Stimulated activated naive B cell treated with anti-CD40 and anti-IgM and Interleukin-4, amounts not matched to agents 10 μg/mL and 1 μg/mL and 100 μg/mL, for 72 hours (primary cell): ENCODE measurements at places on chromosomes 5 and 9.

DNA sequence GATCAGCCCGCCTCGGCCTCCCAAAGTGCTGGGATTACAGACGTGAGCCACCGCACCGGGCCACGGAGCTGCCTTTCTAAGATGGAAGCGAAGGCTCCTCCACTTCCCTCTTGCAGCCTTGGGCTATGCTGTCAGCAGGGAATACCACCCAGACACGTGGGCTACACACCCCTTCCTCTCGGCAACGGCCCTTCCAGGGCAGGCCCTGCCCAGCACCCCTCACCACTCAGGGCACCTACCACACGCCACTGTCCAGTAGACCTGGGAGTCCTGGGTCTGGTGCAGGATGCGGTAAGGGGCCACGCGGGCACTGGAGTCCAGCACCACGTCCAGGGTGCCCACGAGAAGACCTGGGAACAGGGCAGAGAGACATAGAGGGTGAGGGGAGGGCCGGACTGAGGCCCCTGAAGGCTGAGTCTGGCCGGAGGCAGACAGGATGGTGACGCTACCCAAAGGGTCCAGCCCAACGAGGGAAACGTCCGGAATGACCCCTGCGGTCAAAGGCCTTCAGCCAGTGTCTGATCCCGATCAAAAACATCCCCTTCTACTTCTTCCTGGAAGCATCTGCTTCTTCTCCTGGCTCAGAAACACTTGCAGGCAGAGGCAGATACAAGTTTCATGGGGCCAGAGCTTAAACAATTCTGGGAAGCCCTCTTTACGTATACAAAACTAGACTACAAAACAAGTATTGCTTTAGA lies 3.1 kb downstream of the TBC1D9B start:
- H3K36me3 ChIP-seq, result peaks cover 25% of the 10 kb centered on the region
- peaks cover 28% of the 10 kb centered on the region for H3K4me1 ChIP-seq
- H3K4me3 ChIP-seq, result no peak overlapping the region
- H3K27me3 ChIP-seq, result no peaks in the 10 kb centered on the region
- no peak overlapping the region for H3K27ac ChIP-seq
- no peak for DNase-seq

GRCh38 chr5:10536511-10536910 lies 27.4 kb upstream of the ANKRD33B start:
- peaks cover 5% of the 10 kb centered on the region for H3K27me3 ChIP-seq
- no peak for DNase-seq
- H3K4me1 ChIP-seq, result peaks cover 44% of the 10 kb centered on the region
- H3K4me3 ChIP-seq, result peak overlapping the region; percentile 71
- H3K27ac ChIP-seq, result peak overlapping the region; percentile 86

- peaks cover 6% of the 10 kb centered on the region for H3K4me1 ChIP-seq
- peaks cover 58% of the 10 kb centered on the region for H3K36me3 ChIP-seq
- H3K27ac ChIP-seq, result no peak overlapping the region
- DNase-seq, result no peak
- H3K27me3 ChIP-seq, result no peaks in the 10 kb centered on the region
- no peak overlapping the region for H3K4me3 ChIP-seq
Measured at GRCh38 chr9:2833096-2833495, 10.8 kb downstream of the PUM3 start.

DNA sequence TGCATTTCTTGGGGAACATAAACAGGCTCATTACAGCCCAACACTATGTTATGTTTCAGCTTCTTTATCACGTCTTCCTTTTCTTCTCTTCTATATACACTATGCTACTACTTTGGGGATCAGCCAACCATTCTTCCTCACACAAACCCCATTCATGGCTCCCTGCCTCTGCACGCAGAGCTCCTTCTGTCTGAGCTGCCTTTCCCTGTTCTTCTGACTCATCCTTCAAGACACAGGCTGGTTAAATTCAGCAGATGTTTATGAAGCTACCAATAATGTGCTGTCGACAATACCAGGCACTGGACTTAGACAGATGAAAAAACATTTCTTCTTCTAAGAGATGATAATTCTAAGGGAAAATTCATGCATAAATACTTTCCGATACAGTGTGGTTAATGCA lies 102.5 kb upstream of the TXNDC8 start:
- H3K4me1 ChIP-seq, result no peaks in the 10 kb centered on the region
- no peaks in the 10 kb centered on the region for H3K36me3 ChIP-seq
- no peak overlapping the region for H3K27ac ChIP-seq
- peaks cover 13% of the 10 kb centered on the region for H3K27me3 ChIP-seq
- H3K4me3 ChIP-seq, result no peak overlapping the region

GRCh38 chr5:176987583-176987982 lies 19.0 kb downstream of the UIMC1 start:
- H3K27me3 ChIP-seq, result no peaks in the 10 kb centered on the region
- H3K4me1 ChIP-seq, result peaks cover 63% of the 10 kb centered on the region
- H3K4me3 ChIP-seq, result no peak overlapping the region
- H3K36me3 ChIP-seq, result peaks cover 27% of the 10 kb centered on the region
- DNase-seq, result no peak

DNA sequence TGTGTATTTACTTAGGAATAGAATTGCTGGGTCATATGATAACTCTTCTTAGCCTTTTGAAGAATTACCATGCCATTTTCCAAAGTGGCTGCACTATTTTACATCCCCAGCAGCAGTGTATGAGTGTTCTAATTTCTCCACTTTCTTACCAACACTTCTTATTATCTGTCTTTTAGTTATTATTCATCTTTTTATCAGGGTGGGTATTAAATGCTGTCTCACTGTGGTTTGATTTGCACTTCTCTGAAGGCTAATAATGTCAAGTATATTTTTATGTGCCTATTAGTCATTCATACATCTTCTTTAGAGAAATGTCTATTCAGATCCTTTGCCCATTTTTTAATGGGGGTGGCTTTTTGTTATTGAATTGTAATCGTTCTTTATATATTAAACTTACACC lies 36.8 kb downstream of the SLC1A3 start:
- no peaks in the 10 kb centered on the region for H3K4me1 ChIP-seq
- H3K4me3 ChIP-seq, result no peak overlapping the region
- no peaks in the 10 kb centered on the region for H3K36me3 ChIP-seq
- no peak overlapping the region for H3K27ac ChIP-seq

- H3K4me3 ChIP-seq, result no peak overlapping the region
- H3K36me3 ChIP-seq, result no peaks in the 10 kb centered on the region
- H3K27me3 ChIP-seq, result peaks cover 17% of the 10 kb centered on the region
Measured at GRCh38 chr5:149036970-149037369, 25.9 kb downstream of the SH3TC2 start.

GRCh38 chr5:171724468-171725204 lies 61.0 kb upstream of the SMIM23 start:
- DNase-seq, result no peak
- no peaks in the 10 kb centered on the region for H3K27me3 ChIP-seq
- no peaks in the 10 kb centered on the region for H3K4me1 ChIP-seq
- no peak overlapping the region for H3K4me3 ChIP-seq
- H3K27ac ChIP-seq, result no peak overlapping the region

GRCh38 chr5:149694007-149694406 lies 36.1 kb upstream of the PPARGC1B start:
- no peak overlapping the region for H3K27ac ChIP-seq
- DNase-seq, result no peak
- no peaks in the 10 kb centered on the region for H3K4me1 ChIP-seq
- H3K4me3 ChIP-seq, result no peak overlapping the region

DNA sequence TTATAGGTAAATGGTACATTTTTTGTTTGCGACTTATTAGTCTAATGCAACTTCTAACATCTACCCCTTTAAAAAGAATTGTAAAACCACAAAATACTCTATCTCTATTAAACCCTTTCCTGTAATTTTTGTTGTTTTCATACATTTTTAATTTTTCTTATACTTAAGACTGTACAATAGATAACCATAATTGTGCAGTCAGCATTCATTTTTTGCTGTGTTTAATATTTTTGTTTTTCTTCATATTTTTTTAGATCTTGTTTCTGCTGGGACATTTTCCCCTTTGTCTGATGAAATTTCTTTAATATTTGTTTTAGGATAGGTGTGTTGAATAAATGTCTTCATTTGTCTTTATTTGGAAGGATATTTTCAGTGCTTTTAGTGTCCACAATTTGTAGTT lies 19.9 kb downstream of the OR1J1 start:
- no peaks in the 10 kb centered on the region for H3K36me3 ChIP-seq
- H3K27me3 ChIP-seq, result peaks cover 57% of the 10 kb centered on the region
- H3K4me3 ChIP-seq, result no peak overlapping the region
- DNase-seq, result no peak
- no peaks in the 10 kb centered on the region for H3K4me1 ChIP-seq

GRCh38 chr5:17238521-17239041 lies 21.1 kb downstream of the BASP1 start:
- no peaks in the 10 kb centered on the region for H3K27me3 ChIP-seq
- peaks cover 30% of the 10 kb centered on the region for H3K4me1 ChIP-seq
- H3K27ac ChIP-seq, result peak overlapping the region; percentile 5
- DNase-seq, result no peak
- peaks cover 55% of the 10 kb centered on the region for H3K36me3 ChIP-seq

GRCh38 chr5:177329883-177330282 lies 18.2 kb upstream of the MXD3 start:
- H3K27me3 ChIP-seq, result no peaks in the 10 kb centered on the region
- H3K27ac ChIP-seq, result peak overlapping the region; percentile 14
- H3K36me3 ChIP-seq, result peaks cover 61% of the 10 kb centered on the region
- no peak overlapping the region for H3K4me3 ChIP-seq
- no peak for DNase-seq

DNA sequence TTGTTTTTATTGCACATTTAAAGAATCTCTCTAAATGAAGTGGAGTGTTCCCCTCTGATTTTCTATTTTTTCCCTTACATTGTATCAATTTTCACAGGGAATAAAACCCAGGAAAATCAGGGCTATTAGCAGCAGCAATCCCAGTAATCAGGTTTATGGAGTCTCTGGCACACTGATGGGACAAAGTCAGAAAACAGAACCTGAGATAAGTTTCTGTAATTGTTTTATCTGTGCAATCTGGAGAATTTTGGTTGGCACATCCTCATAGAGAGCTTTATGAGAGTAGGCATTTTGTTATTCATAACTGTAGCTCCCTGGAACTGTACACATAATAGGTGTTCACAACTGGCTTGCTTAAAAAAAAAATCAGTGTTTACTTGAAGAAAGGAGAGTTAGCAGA lies 96.9 kb upstream of the IL6ST start:
- DNase-seq, result no peak
- H3K27ac ChIP-seq, result no peak overlapping the region
- H3K27me3 ChIP-seq, result peaks cover 7% of the 10 kb centered on the region
- H3K36me3 ChIP-seq, result no peaks in the 10 kb centered on the region
- no peak overlapping the region for H3K4me3 ChIP-seq
- peaks cover 21% of the 10 kb centered on the region for H3K4me1 ChIP-seq

DNA sequence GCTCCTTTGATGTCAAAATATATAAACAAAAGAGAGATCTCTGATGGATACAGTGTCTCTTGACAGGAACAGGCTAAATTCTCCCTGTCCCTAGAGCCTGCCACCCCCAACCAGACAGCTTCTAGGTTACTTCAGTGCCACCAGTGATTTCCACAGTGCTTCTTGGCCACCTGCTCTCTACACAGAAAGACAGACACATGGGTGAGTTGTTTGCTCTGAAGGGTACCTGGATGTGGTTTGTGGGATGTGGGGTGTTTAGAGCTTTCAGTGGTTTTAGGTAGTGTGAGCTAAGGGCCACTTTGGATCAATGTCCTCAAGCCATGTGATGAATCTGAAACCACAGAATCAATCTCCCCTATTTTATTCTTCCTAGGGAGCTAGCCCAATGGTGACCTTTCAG lies 125.4 kb downstream of the ANKRD18B start:
- H3K27me3 ChIP-seq, result peaks cover 36% of the 10 kb centered on the region
- DNase-seq, result no peak
- H3K27ac ChIP-seq, result no peak overlapping the region
- no peaks in the 10 kb centered on the region for H3K36me3 ChIP-seq
- no peaks in the 10 kb centered on the region for H3K4me1 ChIP-seq
- no peak overlapping the region for H3K4me3 ChIP-seq

GRCh38 chr5:160524827-160525226 lies 103.2 kb downstream of the PTTG1 start:
- H3K36me3 ChIP-seq, result no peaks in the 10 kb centered on the region
- no peaks in the 10 kb centered on the region for H3K4me1 ChIP-seq
- DNase-seq, result no peak

DNA sequence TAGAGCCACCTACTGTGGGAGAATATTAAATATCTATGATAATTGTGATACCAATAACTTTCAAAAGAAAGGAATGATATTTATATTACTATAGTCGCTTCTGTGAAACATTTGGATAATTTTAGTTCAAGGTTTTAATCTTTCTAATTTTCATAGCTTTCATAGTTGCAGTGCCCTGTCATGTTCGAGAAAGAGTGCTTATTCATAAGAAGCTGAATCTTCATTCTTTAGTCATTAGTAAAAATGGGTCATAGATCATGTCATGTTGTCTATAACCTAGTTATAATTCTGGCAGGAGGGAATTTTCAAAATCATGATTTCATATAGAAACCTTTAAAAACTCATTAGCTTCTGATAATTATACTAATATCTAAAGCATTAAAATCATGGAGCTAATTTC lies 685.6 kb downstream of the CETN3 start:
- H3K27ac ChIP-seq, result no peak overlapping the region
- H3K27me3 ChIP-seq, result no peaks in the 10 kb centered on the region
- DNase-seq, result no peak
- H3K36me3 ChIP-seq, result no peaks in the 10 kb centered on the region
- no peak overlapping the region for H3K4me3 ChIP-seq

GRCh38 chr9:126062158-126062886 lies 264.3 kb upstream of the MVB12B start:
- no peaks in the 10 kb centered on the region for H3K36me3 ChIP-seq
- H3K4me1 ChIP-seq, result no peaks in the 10 kb centered on the region
- H3K4me3 ChIP-seq, result no peak overlapping the region
- H3K27ac ChIP-seq, result no peak overlapping the region
- peaks cover 35% of the 10 kb centered on the region for H3K27me3 ChIP-seq

DNA sequence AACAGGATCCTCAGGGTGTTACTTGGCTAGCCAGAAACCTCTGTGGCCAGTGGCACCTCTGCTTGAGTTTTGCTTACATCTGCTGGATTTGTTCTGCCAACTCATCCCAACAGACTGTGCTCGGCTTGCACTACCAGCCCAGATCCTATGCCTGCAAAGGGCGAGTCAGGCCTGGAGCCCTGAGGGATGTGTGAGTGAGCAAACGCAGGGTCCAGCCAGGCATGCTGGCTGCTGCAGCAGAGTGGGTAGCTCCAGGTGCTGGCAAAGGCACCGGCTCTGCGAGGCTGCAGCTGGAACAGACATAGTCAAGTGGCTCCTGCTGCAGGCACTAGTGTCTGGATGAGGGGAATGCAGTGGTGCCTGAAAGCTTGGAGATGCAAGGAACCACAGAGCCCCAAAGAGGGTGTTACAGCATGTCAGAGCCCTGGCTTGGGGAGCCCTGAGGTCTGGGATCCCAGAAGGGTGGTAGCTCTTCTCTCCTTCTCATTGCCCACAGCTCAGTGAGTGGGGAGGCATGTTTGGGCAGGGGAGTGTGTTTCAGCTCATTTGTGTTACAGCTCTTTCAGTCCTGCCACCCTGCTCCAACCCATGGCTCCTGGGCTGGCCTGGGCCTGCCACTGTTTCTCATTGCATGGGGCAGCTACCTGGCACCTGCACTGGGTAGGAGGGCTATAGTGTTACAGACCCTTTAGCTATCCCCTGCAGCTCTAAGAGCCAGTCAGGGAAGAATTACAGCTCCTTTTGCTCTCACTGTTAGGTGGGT lies 332.6 kb downstream of the TAF11L14 start:
- no peak overlapping the region for H3K4me3 ChIP-seq
- no peaks in the 10 kb centered on the region for H3K36me3 ChIP-seq
- no peak overlapping the region for H3K27ac ChIP-seq
- H3K27me3 ChIP-seq, result no peaks in the 10 kb centered on the region
